ENCODE measurements at places on chromosomes 6 and 20.

DNA sequence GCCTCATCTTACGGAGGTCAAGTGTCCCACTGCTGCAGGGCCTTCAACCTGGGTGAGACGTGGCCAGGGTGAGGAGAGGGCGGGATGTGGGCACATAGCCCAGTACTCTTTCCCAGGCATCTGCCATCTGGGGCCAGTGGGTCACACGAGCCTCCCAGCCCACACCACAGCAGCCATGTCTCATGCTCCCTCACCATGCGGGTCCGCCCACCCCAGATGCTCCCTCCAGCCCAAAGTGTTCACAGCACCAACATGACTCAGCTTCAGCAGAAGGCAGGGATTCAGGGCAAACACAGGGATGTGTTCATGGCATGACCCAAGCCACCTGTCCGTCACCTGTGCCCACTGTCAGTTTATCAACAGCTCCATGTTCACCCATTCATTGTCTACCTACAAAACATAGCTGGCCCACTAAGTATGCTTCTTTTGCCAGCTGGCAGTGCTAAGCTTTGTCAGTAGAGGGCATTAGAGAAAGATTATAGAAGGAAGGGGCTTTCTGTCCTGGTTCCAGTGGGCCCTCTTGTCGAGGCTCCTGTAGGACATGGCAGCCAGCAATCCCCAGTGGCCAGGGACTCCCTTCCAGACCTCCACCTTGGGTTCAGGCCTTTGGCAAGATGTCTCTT lies 109.2 kb downstream of the FOXF2 start:
- no peak for DNase-seq

DNA sequence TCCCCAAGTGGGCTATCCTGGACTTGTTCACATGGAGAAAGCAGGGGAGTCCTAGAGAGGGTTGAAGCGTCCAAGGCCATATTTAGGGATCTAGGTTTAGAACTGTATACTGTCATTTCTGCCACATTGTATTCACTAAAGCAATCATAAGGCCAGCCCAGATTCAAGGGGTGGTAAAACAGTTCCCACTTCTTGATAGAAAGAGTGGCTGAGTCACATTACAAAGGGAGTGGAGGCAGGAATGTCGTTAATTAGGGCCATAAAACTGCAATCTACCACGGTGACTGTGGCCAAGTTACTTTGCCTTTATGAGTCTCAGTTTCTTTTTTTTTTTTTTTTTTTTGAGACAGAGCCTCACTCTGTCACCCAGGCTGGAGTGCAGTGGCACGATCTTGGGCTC lies 7.4 kb upstream of the UBR2 start:
- DNase-seq: no peak

DNA sequence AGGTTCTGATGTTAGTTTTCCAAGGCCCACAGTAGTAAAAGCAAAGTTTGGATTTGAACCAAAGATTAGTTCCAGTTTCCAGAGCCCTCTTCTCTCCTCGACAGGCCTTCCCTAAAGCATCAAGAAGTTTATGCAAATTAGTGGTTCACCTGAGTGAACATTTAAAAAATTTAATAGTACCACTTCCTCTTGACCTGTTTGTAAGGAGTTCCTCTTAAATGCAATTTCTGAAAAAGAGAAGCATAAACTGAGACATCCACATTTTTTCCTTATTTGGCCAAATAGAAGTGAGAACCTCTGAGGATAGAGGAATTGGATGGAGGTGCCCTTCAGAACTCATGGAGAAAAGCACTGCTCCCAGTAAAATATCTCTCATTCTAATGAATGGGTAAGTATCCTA lies 1.2 kb upstream of the DSE start:
- no peak for DNase-seq

DNA sequence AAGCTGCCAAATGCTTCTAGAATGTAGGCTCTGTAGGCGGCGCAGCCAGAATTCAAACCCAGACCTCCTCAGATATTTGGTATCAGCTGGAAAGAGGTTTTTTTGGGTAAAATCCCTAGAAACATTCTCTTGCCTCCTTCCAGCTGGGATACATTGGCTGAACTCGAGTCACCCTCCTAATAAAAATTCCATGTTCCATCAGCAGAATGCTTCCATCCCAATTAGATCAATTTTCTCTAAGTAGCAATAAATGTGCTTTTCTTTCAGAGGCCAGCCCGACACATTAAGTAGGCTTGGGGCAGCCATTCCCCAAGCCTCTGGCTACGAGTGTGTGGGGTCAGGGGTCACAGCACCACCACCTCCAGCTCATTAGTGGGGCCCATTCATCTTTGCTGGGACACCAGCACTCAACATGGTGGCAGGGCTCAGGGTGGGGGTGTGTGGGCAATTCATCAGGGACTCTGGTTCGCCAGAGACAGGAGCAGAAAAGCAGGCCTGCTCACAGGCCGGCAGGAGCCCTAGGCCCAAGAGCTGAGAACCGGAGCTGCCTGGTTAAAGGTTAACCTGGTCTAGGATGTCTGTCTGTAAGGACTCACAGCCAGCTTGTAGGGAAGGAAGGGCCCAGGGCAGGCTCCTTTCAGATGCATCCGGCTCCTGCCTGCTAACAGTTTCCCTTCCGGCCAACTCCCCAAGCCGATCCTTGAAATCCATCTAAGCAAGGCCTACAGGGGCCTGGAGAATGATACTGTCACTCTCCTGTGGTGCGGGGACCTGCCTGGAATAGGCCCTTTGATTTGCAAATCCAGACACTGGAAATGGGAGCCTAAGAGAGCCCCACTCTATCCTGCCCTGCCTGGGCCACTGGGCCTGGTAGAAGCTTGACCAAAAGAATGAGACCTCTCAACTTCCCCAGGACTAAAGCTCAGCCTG lies 159.1 kb upstream of the TOP1 start:
- no peak for DNase-seq

GRCh38 chr20:56465997-56466396 lies 2.4 kb upstream of the RTF2 start:
- no peak for DNase-seq

DNA sequence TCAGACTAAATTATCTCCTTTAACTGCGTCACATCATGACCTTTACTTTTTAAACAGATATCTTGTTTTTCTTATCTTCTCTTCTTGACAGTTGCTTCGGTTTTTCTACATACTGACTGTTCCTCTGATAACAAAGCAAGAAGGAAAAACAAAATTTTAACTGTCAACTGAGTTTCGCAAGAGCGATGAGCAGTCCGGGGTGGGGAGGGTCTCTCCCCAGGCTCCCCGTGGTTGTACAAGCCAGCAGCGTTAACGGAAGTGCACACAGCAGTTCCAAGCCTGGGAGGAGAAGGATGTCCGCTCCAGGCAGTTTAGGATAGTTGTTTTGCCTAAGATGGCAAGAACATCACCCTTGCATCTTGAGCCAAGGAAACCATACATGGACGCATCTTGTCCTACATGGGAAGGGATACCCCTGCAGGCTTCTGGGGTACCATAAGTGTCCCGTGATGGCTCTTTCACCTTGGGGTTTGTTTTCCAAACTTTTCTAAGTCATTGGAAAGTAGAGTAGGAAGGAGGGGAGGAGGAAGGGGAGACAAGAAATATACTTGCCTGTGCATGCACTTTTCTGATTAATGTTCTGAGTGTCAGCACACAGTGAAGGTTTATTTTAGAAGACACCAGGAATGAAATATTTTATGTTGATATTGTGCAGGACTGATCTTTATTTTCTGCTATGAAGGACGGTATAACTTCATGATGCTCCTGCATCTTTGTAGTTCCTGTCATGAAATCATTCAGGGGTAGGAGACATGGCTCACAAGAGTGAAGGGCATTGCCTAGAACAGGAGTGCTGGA lies 20.8 kb downstream of the SLC24A3 start:
- DNase-seq: no peak

GRCh38 chr20:47686545-47686944 lies 98.7 kb downstream of the SULF2 start:
- no peak for DNase-seq

- DNase-seq: no peak
Measured at GRCh38 chr6:3789018-3789895, 37.7 kb upstream of the PXDC1 start.

DNA sequence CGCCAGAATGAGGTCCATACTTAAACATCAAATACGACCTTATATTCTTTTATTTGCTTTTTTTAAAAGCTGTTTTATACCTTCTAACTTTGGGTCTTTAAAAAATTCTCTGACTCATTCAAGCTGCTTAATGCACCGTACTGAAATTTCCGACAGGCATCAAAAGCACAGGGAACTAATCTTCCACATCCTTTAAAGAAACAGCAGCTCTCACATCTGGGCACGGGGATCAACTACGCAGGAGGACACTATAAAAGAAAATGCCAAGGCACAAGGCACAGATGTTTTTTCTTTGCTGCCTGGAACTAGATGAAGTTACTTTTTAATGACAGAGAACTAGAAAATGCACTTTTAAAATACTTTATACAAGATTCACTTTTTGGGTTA lies 112.4 kb upstream of the ARG1 start:
- no peak for DNase-seq

GRCh38 chr20:3172126-3172932 lies 1.0 kb downstream of the LZTS3 start:
- DNase-seq: no peak

DNA sequence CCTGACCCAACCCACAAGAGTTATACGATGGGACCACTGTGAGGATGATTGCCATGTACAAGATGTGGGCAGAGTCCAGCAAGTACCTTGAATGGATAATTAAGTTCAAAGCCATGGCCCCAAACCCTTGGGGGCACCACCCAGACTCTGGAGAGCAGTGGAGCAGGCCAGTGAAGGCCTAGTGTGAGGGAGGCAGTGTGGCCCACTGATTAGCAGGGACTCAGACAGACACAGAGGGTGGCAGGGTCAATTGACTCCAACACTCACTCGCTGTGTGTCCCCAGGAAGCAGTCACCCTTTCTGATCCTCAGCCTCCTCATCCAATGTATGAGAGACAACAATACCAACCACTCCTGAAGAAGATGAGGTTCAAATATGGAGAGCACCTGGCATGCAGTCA lies 1.7 kb upstream of the BPIFA1 start:
- DNase-seq: no peak

DNA sequence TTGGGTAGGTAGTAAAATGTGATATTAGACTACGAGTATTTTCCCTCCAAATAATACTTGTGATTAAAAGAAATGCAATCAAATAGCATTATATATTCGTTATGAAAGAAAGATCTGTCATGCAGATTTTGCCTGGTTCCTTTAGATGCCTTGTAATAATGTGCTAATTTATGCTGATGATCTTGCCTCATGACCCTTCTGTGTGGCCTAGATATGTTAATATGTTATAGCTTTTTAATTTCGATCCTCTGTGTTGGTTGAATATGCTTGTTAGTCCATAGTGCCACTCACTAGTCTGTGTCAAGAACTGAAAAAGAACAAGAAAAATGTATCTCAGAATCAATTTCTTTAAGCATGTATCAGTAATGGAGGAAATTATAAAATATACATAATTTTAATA lies 31.9 kb downstream of the CDKAL1 start:
- no peak for DNase-seq

DNA sequence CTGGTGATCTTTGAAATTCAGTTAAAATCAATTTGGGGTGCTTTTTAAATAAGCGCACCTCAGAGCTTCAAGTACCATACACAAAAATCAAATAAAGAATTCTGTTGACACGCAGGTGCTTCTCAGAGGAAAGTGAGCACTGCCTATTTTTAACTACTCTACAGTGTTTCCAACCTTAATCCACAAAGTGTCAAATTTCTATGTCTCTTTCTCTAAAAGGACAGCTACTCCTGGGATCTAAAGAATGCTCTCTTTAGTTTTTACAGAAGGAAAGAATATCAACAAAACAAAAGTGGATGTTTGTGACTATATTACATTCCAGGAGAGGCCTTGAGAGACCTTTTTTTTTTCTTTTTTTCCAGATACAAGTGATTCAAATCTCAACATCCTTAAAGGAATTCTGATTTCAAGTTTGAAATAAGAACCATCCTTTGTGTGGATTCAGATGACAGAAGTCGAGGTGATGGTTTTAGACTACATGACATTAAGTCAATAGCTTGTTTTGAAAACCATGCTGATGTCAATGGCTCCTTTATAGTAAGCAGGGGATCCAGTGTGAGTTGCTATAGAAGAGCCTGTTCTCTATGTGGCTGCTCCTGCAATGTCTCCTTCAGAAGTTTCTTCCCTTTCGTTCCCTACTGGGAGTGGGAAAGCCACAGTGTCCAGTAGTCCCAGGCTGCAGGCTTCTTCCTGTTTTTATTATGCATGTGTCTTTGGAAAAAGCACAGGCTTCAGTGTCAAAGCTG lies 67.2 kb upstream of the DEFB112 start:
- DNase-seq: no peak

DNA sequence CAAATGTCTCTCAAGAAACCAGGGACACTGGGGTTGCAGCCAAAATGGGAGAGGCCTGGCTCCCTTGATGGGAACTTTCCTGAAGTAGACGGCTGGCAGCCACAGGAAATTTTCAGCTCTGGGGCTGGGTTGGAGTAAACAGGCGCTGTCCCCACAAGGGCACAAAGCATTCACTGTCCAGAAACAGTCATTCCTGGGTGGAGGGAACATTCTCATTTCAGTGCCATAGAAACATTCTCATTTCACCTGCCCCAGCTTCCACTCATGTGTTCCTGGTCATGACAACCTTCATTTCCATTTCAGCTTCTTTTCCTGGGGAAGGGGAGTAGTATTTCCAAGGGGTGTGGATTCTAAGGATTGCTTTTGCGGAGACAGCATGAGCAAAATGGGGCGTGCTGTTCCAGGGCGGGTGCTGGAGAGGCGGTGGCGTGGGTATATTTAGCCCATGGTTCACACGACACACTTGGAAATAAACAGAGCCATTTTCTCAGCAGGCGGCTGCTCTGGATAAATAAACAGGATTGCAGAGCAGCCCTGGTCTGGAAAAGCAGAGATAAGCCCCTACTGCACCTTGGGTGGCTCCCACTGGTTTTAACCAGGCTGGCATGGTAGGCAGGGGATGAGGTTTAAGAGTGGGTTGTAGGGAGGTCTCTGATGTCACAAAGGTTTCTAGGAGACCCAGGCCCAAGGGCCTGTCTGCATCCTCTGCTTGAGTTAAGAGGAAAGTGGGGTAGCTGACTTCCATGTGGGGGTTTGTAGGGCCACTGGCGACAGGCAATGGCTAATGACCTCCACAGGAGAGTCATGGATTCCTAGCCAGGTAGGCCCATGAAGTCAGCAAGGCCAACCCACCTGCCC lies 32.9 kb downstream of the COX4I2 start:
- DNase-seq: peak; percentile 50

GRCh38 chr6:43086022-43086658 lies 10.0 kb downstream of the PTK7 start:
- no peak for DNase-seq

DNA sequence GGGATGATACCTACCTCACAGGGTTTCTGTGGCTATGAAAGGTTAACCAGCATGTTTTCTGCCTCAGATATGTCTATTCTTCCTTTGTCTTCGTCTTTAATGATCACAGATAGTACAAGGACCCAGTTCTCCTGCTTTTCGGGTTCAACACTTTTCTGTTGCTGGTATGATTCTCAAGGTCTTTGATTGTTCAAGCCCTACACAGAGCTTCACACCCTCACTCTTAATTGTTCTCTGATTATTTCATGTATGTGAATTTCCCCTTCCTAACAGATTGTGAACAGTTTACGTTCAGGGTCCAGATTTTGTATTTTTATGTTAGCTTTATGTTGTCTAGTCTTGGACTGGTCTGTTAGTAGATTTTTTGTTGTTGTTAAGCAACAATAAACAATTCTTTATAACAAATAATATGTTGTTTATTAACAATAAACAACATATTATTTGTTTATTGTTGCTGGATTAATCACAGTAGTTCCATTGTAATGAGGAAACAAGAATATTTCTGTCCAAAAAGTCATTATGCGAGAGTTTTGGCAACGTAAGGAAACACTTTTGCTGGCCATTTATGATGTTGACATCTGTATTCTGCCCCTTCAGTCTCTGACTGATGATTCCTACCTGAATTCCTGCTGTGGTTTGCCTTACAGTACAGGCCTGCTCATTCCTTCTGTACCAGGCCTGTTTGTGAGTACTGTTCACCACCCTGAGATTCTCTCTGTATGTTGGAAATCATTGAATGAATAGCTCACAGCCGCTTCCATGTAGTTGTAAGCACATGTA lies 27.2 kb upstream of the TULP4 start:
- DNase-seq: no peak

All from hypothalamus (tissue), 51 donors.